ENCODE measurements at places on chromosomes 1 and 21.

GRCh38 chr1:1178794-1179331 lies 5.2 kb downstream of the TTLL10 start:
- DNase-seq: no peak

DNA sequence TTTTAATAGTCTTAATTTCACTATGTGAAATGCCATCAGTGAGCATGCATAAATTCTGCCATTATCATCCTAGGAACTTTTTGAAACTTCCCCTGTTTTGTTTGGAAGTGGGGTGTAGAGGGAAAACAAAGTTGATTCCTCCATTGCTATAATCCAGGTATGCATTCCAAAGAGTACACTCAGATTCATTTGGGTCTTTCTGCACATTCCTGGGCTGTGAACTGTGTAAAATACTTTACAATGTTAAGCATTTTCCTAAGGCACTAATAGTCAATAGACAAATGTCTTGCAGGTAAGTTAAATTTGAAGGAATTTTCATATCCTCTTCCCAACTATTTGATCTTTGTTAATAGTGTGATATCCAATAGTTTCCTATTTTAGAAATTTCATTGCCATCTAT lies 36.2 kb downstream of the SGIP1 start:
- no peak for DNase-seq

DNA sequence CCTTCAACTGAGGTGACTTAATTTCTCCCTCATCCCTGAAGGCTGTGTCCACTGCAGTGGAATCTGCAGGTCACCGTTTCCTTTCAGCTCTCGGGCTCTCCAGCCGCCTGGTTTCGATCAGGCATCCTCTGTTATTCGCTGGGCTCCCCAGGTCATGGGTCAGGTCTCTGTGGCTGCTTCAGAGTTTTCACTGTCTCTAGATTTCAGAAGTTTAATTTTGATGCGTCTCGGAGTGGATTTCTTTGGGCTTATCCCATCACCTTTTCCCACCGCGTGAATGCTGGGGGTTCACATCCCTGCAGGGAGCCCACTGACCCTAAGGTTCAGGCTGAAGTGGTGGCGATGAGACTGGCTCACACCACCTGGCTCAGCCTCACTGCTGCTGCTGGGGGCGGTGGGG lies 3.3 kb downstream of the ACTRT2 start:
- DNase-seq: no peak

- no peak for DNase-seq
Measured at GRCh38 chr1:164930241-164930640, 371.3 kb downstream of the PBX1 start.

GRCh38 chr1:88731475-88732269 lies 47.6 kb downstream of the PKN2 start:
- DNase-seq: no peak

GRCh38 chr1:150536836-150537731 lies 12.1 kb upstream of the ADAMTSL4 start:
- no peak for DNase-seq

DNA sequence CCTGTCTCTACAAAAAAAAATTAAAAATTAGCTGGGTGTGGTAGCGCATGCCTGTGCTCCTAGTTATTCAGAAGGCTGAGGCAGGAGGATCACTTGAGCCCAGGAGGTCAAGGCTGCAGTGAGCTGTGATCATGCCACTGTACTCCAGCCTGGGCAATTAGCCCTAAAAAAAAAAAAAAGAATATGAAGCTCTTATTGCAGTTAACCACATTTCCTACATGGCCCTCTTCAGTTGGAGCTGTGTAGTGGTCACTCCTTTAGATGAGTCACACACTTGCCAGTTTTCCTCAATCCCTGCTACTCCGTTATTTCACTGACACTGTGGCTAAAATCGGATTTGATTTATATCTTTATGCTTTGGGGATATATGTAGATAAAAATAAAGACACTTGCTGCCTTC lies 11.8 kb downstream of the NFYC start:
- no peak for DNase-seq

DNA sequence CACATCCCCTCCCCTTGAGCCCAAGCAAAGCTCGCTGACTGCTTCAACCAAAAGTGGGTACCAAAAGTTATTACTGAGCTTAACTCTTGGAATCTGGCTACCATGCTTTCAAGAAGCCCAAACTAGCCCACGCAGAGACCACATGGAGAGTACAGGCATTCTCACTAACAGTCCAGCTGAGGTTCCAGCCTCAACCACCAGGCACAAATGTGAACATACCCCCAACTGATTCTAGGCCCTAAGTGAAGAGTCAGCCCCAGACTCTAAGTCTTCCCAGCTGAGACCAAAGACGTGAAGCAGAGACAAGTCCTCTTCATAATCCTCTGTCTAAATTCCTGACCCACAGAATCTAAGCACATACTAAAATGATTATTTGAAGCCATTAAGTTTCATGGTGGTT lies 36.8 kb downstream of the EVI5 start:
- no peak for DNase-seq

GRCh38 chr1:246304484-246305259 lies 202.4 kb downstream of the SMYD3 start:
- no peak for DNase-seq

DNA sequence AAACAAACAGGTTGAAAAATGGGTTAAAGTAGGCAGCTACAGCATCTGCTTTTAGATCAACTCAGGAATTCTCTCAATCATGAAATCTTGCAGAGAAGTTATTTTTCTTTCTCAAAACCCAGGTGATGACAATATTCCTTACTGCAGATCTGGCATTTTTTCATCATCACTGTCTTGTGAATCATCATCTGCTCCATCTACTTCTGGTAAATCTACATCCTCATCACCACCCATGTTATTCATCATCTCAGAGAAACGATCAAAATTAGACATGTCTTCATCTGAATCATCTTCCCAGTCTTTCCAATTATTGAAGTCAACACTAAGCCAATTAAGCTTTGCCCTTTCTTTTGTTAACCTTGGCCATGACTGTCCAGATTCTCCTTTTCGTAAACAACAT lies 21.8 kb downstream of the GBP2 start:
- DNase-seq: no peak

DNA sequence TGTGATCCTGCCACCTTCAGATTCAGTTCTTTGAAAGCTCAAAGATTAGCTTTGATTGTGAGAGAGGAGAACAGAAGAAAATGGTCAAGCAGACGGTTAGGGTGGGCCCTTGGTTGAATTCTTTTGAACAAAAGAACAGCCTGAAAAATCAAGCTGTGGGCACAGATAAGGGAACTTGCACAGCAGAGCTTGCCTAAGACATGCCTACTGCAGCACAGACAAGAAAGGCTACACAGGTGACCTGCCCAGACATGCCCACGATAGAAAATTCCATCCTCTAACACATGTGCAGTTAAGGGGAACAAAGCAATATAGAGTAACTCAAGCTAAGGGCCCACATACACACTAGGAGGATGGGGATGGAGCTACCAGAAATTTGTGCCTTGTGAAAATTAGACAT lies 512.5 kb upstream of the LRRC7 start:
- no peak for DNase-seq

DNA sequence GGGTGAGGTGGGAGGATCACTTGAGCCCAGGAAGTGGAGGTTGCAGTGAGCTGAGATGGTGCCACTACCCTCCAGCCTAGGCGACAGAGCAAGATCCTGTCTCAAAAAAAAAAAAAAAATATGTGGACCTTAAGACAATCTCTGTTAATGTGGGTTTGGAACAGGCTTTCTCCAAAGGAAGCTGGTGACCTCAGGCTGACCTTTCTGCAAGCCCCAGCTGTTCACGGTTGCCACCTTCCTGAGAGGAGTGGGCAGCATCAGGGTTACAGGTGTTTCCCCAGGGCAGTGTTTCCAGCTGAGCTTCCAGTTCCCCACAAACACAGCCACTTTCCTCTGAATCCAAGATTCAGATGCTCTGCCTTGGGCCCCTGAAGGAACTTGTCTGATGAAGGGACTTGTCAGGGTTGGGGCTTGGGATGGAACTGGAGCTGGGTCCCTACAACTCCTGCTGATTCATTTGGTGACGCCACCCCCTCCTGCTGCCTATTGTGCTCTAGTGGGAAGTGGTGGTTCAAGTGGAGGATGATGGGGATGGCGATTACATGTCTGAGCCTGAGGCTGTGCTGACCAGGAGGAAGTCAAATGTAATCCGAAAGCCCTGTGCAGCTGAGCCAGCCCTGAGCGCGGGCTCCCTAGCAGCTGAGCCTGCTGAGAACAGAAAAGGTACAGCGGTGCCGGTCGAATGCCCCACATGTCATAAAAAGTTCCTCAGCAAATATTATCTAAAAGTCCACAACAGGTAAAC lies 1.9 kb downstream of the ZBTB48 start:
- DNase-seq: no peak

DNA sequence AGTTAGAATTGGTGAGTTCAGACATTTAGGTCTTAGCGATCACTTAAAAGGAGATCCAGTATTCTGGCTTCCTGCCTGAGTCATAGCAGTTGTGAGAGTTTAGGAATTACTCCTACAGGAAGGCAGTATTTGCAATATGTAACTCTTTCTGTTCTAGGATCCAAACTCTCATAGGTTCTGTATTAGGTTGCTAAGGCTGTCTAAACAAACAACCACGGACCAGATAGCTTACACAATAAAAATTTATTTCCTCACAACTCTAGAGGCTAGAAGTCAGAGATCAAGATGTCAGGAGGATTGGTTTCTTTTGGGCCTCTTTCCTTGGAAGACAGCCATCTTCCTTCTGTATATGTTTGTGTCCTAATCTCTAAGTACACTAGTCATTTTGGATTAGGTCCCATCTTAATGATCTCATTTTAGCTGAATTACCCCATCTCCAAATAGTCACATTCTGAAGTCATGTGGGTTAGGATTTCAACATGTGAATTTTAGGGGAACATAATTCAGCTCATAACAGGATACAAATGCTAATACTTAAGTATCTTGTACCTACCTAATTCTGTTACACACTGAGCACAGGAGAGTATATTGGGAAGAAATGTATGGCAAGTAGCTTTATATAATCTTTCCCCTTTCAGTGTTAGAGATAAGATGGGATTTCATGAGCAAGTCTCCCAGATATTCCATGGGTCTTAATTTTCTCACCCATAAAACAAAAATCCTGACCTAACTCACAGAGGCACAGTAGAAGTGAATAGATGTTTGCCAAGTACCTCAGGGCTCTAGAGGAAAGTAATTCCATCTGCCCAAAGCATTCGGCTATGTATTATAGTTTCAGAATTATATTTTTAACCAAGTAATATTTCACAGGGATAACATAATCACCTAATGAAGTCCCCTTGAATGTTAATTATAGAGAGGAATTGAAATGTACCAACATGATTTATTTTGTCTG lies 144.4 kb downstream of the PTBP2 start:
- DNase-seq: no peak

DNA sequence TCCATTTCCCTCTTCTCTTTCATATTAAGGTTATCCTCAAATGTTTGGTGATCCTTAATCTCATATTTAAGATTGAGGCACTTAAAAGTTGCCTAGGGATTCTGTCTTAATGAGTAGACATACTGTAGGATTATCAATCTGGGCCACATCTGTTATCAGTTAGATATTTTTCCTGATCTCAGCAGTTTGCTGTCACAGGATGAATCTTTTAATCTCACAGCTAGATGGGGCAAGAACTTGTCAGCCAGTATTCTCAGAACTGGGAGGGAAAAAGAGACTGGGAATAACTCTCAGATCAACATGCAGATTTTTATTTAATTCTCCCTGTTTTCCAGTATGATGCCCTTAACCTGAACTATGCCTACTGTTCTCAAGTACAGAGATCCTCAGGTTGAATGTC lies 14.0 kb downstream of the ZNF644 start:
- DNase-seq: no peak

- no peak for DNase-seq
Measured at GRCh38 chr1:226728448-226728847, 10.6 kb downstream of the ITPKB start.

DNA sequence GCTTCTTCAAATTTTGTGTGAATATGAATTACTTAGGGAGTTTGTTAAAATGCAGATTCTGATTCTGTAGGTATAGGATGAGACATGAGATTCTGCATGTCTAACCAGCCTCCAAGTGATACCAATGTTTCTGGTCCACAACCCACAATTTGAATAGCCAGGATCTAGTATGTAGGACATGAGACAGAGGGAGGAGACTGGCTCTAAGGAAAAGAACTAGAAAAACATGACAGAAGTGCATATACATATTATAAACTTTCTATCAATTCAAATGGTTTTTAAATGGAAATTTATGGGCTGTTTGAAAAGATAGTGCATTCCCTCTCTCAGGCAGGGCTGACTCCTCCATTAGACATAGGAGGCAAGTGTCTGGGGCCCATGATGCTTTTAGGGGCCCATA lies 33.9 kb upstream of the NPL start:
- DNase-seq: no peak

DNA sequence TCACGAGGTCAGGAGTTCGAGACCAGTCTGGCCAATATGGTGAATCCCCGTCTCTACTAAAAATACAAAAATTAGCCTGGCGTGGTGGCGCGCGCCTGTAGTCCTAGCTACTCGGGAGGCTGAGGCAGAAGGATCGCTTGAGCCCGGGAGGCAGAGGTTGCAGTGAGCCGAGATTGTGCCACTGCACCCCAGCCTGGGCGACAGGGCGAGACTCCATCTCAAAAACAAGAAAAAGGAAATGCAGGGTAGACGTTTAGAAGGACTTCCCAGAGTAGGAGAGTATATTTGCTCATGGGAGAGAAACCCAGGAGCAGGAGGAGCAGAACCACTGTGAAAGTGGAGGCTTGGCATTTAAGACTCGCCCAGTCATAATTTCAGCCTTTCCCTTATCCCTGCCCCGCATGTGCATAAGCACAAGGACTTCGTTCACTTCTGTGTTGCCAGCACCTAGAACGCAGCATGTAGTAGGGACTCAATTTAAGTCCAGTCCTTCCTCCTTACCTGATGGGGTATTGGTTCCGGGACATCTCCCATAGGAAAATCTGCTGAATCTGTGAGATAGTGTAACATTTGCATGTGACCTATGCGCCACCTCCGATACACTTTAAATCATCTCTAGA lies 5.2 kb upstream of the MEF2D start:
- no peak for DNase-seq

GRCh38 chr1:111720977-111721786 lies 18.0 kb downstream of the INKA2 start:
- no peak for DNase-seq

GRCh38 chr21:33685613-33686197 lies 43.4 kb downstream of the ITSN1 start:
- DNase-seq: no peak

- DNase-seq: no peak
Measured at GRCh38 chr1:97905141-97905940, 15.5 kb downstream of the DPYD start.

GRCh38 chr1:76262601-76263000 lies 188.1 kb downstream of the ST6GALNAC3 start:
- no peak for DNase-seq

DNA sequence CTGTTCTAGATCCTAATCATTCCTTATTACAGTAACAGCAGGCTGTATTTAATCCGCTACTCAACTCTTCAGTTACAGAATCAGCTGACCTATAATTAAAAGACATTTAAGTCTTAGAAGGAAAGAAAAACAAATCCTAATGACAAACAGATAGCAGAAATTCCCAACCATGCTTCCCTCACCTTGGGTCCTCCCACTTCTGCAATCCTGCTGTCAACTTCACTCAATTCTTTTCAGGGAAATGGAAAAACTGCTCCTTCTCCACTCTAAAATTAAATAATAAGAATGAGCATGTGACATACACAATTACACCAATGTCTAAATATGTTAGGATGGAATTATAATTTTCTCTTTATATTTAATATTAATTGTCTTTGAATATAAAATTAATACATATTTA lies 182.6 kb upstream of the LYPLAL1 start:
- DNase-seq: no peak

Measured in Jurkat, Clone E6-1 (cell line).